Posterior cingulate gyrus (tissue), 11 donors: ENCODE measurements at places on chromosomes 5 and 9.

GRCh38 chr5:14812166-14812565 is 59.4 kb downstream of the ANKH start:
- no peak for DNase-seq

DNA sequence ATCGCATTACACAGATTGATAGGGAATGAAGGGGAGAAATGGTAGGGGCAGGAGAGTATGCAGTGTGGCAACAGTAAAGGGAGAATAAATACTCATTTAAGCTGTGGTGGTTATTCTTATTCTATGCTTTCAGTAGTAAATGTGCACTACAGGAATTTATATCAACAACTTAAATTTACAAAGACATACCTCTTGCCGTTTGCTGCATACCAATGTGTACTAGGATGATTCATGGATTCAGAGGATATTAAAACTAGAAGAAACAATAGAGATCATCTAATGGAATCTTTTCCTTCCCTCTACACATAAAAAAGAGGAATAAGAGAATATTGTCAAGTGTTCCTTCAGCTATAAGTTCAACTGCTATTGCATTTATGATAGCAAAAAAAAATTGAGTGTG is 103.3 kb upstream of the RASA1 start:
- no peak for DNase-seq

DNA sequence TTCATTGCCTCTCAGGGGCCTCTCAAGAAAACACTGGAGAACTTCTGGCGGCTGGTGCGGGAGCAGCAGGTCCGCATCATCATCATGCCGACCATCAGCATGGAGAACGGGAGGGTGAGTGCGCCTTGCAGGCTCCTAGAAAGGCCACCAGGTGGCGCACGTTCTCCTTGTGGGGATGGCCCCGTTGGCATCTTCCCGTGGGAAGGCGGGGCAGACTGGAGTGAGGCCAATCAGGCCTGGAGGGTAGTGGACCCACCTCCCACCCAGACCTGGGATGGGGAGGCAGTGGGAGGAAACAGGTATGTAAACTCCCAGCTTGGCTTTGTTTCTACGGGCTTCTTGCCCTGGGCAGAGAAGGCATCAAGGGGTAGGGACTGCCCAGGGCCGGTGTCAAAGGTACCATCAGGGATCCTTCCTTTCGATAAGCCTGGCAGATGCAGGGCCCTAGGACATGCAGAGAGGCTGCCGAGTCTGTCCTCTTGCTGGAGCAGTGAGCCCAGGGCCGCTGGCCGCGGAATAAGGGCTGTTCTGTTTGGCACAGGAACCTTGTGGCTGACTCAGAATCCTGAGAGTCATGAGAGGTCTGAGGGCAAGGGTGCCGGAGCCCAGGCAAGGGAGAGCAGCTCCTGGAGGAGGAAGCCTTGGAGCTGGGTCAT is 18.9 kb upstream of the SPTLC1 start:
- DNase-seq, result peak; percentile 96

DNA sequence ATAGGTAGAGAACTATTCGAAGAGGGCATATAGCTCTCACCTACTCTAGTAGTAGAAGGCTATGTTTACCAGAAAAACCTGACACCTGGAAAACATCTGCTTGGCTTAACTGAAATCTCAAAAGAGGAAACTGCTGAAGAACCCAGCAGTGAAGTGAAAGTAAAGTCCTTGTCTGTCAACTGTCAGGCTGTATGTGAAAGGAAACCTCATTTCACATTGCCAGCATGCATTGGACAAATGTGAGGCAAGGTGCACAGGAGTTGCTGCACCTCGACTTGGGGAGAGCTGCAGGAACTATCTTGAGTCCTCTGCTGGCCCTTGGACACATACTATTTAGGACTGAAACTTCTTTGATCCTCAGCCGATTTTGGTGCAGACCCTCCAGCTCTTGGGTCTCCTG is 53.3 kb downstream of the NREP start:
- no peak for DNase-seq

DNA sequence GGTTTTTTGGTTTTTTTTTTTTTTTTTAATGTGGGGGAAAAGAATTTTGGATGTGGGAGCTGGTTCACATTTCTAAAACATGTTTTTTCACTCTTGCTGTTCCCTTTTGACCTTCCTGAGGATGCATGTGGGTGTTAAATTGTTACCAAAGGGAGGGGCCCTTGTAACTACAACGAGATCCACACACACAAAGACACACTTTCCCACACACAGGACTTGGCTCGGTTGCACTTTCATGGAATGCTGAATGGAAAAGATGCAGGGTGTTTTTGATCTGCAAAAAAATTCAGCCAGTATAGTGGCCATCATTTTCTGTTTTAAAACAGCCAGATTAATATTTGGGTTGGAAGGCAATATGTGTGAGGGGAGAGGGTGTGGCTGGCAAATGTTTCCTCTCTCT is 576.9 kb downstream of the EBF1 start:
- DNase-seq, result no peak

DNA sequence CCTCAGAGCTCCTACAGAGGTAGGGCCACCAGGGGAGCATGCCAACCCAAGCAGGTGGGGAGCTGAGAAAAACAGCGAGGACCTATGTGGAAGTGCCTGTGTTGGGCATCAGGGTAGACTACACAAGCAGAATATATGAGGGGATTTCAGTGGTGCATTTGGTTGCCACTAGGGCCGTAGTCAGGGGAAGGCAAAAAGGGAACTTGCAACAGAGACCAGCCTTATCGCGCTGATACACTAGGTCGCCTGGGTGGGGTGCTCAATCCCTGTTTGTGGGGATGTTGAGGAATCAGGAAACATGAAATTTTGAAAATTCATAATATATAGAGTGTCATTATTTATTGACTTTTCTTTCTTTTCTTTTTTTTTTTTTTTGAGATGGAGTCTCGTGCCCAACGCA is 370.9 kb upstream of the PRR16 start:
- DNase-seq, result no peak

GRCh38 chr5:150574818-150575547 is 65.5 kb upstream of the SYNPO start:
- DNase-seq, result peak; percentile 7

- DNase-seq, result peak; percentile 81
These were observed 171.0 kb downstream of the DAB2IP start for GRCh38 chr9:121822093-121823085.

GRCh38 chr5:175753536-175754402 is 95.9 kb downstream of the HRH2 start:
- DNase-seq, result no peak

GRCh38 chr5:2803751-2804150 is 52.3 kb upstream of the IRX2 start:
- no peak for DNase-seq

GRCh38 chr5:176564002-176564401 is 14.9 kb downstream of the CDHR2 start:
- no peak for DNase-seq

DNA sequence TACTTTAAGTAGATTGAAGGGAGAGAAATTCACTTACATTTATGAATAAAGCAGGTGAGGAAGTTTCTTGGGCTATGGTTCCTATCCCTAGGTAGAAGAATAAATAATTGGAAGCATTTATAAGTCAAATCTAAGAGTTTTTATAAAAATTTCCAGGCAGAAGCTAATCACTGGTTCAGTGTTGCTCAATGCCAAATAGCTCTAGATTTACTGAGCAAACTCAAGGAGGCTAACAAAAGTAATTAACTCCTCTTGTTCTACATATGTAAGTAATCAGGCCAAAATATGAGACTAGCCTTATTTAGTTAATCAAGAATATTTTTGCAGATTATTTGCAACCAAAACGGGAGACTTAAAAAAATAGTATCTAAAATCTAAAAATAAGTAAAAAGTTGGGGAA is 472.3 kb downstream of the PLK2 start:
- no peak for DNase-seq

- DNase-seq, result no peak
These were observed 65.4 kb upstream of the STK32A start for GRCh38 chr5:147169399-147169798.

DNA sequence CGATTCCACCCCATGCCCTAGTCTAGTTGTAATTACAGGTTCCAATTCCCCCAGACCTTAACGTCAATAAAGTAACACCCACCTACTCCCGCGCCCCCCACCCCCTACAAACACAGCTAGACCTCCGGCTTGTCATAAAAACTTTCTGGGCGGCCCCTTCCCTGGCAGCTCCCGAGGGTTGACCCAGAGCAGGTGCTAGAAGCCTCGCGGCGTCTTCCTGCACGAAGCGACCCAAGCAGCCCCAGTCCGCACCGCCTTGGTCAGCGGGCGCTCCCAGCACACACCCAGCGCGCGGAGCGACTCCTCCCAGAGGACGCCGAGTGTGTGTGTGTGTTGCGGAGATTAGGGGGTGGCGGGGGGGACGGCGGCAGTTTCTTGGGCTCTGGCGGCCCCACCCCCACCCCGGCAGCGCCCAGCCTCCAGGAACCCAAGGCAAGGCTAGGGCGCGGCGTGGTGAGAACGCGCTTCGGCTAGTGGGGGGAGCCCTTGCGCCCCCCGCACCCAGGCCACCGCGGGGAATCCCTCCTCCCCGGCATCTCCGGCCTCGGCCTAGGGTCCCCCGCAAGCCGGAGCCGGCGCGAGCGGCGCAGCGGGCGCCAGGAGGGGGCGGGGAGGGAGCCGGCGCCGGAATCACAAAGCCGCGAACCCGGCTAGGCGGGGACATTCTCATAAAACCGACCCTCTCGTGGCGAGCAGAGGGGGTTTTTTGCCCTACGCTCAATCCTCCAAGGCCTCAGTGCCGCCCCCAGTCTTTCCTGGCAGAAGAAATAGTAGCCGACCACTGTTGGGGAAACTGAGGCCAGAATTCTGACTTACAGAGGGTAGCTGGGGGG is 2.2 kb downstream of the PCDH1 start:
- peak; percentile 43 for DNase-seq

DNA sequence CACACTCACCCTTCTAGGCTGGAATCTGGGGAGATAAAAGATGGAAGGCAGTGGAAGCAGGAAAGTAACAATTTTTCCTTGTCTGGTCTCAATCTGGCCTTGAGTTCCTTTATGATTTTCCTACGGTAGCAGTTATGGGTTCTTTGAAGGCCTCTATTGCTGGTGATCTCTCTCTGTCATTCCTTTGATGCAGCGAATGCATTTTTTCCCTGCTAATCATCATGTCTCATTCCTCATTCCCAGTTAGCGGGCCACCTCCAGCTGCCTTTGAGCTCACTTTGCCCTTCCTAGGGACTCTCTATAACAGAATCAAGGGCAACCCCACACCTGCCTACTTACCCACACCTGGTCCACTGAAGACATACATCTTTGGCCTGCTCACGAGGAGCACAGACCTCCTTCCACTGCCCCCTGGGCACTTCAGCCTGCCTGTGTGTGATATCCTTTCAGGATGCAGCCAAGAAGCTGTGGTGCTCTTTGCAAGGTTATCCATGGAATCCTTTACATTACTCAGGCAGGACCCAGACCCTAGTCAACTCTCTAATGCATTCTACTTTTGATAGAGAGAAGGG is 191.7 kb downstream of the DRD1 start:
- DNase-seq, result no peak

DNA sequence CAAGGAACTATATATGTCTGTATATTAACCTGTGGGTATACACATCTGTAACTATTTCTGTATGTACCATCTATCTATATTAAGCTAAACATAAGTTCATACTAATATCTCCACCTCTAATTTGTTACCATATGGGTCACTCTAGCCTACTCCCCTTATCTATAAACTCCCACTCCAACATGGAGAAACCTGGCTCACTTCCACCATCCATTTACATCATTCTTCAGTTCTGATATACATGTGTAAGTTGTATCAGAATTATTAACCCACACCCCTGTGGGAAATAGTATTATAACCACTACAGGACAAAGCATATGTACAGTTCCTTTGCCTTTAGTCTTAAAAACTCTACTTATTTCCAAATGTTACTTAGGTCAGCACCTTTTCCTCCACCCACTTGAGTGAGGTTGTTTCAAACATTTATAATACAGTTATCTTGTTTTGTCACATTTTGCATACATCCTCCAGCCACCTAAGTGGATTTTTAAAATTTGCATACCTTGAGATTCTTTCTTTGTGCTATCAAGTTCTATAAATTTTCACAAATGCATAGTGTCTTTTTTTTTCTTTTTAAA is 10.6 kb downstream of the NDFIP1 start:
- DNase-seq, result no peak

DNA sequence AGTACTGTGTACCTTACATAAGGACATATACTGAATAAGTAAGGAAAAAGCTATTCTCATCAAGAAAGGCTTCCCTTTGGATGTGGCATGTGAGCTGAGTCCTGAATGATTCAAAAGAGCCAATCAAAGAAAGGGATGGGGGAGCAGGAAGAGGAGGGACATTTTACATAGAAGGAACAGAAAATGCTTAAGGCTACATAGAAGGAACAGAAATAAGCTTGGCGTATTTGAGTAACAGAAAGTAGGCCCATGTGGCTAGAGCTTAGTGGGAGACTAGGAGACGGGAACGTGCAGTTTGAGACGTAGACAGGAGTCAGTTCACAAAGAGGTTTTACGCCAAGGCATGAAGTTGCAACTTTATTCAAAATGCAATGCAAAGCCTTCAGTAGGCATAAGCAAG is 126.3 kb downstream of the CEMIP2 start:
- DNase-seq, result no peak

DNA sequence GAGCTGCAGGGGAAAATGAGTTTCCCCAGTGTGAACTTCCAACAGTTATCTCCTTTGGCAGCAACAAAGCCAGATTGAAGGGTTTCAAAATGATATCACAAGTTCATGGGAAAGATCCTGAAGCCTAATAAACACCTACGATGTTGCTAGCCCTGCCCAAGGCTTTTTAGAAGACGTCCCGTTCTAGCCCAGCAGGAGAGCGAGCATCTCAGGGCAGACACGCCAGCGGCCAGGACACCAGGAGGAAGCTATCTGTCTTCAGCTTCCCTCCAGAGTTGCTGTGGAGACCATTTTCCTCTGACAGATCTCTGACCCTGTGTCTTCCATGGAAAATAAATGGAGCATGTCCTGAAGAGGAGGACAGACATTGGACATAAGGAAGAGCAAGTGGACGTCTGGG is 98.4 kb downstream of the FBXO38 start:
- DNase-seq, result no peak

DNA sequence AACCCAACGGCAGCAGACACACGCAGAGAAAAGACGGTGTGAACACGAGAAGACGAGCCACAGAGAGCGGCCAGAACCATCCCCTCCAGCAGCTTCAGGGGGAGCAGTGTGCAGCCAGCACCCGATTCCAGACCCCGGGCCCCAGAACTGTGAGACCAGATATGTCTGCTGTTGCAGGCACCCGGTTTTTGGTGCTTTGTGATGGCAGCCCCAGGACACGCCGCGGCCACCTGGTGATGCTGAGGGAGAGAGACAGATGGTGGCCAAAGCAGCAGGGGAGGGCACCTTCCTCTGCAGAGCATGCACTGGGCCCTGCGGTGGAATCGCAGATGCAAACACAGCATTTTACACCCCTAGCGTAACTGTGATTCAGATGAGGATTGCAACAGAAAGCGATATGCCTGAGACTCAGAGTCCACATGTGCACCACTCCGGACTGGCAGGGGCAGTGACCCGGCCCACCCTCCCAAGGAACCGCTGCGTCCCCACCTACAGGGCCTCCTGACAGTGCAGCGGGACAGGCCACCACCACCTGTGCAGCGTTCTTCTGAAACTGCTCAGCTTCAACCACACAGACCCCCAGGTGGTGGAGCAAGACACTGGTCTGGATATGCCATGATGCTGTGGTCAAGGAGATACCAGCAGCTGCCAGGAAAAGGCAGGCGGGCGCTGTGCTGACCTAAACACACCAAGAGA is 24.0 kb downstream of the ZDHHC11B start:
- DNase-seq, result peak; percentile 65
